ENCODE measurements at places on chromosomes 1 and 21.
A peak's percentile ranks its signal among the peaks of the same experiment; 100 is the strongest.

DNA sequence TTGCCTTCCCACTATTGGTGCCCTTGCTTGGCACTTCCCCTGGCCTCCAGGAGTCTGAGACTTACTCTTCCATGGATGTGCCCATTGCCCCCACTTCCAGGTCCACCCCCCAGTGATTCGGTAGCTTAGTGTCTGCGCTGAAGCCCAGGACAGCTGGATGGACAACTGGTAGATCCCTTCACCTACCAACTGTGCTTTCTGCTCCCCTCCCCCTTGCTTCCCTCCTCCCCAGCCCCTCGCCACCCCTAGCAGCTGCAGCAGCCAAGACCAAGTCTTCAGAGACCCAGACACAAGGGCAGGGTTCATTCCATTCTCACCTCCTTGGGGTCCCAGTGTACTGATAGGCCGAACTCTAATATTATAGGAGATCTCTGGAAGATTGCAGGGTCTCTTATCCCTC, 6.9 kb downstream of the LMNA start:
- no peak for DNase-seq

GRCh38 chr1:175656416-175656815, 87.0 kb downstream of the TNR start:
- DNase-seq: no peak

DNA sequence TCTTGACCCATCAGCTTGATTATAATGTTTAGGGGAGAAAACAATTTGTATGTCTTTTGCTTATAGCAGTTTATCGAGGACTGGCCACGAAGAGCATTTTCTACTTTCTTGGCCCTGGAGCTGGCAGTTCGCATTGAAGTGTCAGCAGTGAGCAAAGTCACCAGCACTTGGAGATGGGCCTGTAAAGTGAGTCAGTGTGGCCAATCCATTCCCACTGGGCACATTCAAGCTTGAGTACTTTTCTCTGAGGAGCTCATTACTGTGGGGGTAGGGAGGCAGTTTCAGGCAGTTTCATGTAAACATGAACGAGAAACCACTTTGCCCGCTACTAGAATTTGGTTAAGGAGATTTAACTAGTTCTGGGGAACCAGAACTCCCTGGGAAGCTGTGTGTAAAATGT, 164.8 kb downstream of the PRDM2 start:
- no peak for DNase-seq

DNA sequence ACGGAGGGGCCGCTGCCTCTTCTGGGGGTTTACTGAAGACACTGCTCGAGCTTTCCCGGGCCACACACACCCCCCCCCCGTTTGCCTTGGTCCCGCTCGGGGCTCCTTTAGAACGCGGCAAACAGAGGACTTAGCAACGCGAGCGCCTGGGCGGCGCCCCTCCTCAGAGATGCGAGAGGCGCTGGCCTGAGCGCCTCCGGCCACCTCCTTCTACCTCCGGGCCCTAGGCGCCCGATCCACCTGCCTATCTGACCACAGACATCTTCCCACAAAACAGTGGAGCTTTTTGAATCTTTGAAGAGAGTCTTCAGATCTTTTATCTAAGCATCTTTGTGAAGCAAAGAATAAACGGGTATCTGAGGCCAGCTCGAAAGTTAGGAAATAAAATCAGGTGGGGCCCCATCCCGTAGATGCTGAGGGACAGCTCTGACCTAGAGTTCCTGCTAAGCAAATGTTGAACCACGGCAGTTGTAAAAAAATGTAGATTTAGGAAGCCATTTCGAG, 436 bp upstream of the TTLL7 start:
- DNase-seq: peak; percentile 76

DNA sequence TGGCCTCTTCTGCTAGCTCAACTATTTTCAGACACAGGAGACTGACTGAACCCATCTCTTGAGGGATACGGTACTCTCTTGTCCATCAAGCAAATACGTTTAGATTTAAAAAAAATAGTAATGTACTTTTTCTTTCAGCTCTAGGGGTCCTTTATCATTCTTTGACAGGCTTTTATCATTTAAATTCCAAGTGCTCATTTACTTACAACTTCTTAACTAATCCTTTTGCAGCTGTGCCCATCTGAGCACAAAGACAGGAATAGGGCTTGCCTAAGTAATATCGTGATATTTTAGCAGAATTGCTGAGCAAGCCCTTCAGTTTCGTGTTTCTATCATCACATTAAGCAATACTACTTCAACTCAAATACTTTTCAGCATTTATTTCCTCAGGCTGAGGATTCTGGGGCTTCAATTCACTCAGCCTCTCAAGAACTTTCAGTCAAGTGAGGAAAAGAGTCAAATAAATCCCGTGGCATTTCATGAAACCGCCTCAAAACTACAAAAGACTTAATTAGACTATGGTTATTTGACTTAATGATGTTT, 317.6 kb downstream of the BACH1 start:
- DNase-seq: no peak

GRCh38 chr1:214901718-214902117, 180.8 kb upstream of the KCNK2 start:
- DNase-seq: no peak

- no peak for DNase-seq
Measured at GRCh38 chr1:10776190-10776905, 20.1 kb downstream of the CASZ1 start.

DNA sequence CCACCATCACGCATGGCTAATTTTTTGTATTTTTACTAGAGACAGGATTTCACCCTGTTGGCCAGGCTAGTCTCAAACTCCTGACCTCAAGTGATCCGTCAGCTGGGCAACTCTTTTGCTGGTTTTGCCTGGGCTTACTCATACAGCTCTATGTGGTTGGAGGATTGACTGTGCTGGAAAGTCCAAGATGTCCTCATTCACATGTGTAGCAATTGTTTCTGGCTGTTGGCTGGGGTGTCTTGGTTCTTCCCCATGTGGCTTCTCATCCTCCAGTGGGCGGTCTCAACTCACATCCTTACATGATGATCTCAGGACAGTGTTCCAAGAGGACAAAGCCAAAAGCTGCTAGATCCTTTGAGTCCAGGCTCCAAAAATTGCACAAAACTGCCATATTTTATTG, 53.3 kb downstream of the TEX35 start:
- no peak for DNase-seq

DNA sequence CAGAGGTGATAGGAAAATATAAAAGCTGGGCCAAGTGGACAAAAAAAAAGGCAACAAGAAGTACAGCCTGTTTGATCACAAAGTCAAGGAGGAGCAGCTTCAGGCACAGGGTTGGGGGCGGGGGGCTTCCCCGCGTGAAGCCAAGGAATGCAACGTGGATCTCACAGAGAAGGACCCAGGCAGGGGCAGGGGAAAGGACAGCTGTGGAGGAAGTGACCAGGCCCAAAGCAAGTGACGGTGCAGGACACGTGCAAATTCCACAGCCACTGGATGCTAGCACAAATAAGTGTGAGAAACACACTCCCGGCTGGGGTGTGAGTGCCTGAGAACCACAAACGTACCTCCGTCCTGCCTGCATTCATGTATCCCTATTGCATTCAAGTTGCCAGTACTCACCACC, 77.7 kb upstream of the DSCAM start:
- DNase-seq: no peak

- no peak for DNase-seq
Measured at GRCh38 chr1:220894924-220895256, 15.6 kb downstream of the HLX start.

DNA sequence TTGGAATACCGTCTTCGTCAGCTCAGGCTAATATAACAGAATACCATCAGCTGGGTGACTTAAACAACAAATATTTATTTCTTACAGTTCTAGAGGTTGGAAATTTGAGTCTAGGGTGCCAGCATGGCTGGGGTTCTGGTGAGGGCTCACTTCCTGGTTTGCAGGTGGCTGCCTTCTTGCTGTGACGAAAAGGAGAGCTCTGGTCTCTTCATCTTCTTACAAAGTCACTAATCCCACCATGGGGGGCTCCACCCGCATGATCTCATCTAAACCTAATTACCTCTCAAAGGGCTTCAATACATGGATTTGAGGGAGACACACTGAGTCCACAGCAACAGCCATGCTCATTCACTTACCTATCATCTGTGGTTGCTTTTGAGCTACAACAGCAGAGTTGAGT, 78.3 kb downstream of the PSMG1 start:
- no peak for DNase-seq

- peak; percentile 77 for DNase-seq
Measured at GRCh38 chr1:34597877-34598514, 156.9 kb upstream of the GJB5 start.

DNA sequence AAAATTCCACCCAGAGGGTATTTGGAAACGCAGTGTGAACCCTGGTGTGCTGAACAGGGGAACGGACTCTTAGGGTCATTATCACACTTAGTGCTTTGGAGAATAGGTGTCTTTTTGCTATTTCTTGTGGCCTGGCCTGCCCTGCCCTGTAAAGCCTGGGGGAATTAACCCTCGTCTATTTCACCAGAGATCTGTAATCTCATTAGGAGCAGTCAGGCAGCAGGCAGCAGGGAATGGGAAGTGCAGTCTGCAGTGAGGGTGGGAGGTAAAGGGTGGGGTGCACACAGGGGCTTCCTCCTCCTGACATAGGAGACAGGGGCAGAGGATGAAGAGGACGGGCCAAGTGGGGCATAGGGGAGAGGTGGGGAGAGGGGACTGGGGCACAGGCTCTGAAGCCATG, 1.1 kb upstream of the SLC1A7 start:
- DNase-seq: no peak

- DNase-seq: no peak
Measured at GRCh38 chr1:158058237-158058985, 65.0 kb downstream of the KIRREL1 start.

- no peak for DNase-seq
Measured at GRCh38 chr1:185914089-185914488, 179.9 kb downstream of the HMCN1 start.

DNA sequence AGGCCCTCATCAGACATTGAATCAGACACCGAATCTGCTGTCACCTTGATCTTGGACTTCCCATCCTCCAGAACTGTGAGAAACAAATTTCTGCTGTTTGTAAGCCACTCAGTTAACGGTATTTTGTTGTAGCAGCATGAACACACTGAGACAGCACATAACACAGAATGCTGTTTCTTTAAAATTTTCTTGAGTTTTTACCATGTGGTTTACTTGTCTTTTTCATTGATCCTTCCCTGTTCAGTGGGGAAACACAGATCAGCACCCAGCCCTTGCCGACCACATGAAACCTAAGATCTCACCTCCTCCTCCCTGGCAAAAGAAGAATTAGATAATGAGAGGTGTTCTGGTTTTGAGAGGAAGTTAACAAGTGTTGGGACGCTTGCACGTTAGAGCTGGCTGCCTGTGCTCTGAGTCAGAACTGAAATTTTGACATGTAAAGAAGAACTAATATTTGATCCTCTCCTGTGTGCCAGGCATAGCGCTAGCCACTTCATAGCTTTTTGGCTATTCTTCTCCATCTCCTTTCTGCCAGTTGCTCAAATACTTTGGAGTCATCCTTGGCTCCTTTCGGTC, 179.6 kb downstream of the DHRS3 start:
- no peak for DNase-seq

DNA sequence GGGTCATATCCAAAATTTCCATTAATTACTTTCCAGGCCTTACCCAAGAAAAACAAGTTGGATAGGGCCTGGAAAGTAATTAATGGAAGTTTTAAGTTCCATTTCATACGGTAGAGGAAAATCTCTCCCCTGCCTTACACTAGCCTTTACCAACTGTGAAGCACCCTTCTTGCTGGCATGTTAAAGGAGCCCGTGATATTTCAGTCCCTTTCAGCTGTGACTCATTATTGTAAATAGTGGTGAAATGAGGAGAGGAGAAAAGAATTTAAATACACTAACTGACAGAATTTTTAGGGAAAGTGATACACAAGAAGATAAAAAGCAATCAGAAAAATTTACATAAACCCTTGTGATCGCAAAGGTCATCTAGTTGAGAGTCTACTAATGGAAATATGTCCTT, 20.3 kb upstream of the KAZN start:
- DNase-seq: no peak

- DNase-seq: no peak
Measured at GRCh38 chr1:22217811-22218460, 75.0 kb upstream of the WNT4 start.

Measured in GM20000 (cell line).